T-helper 9 cell (primary cell): ENCODE measurements at places on chromosomes 13 and 19.

DNA sequence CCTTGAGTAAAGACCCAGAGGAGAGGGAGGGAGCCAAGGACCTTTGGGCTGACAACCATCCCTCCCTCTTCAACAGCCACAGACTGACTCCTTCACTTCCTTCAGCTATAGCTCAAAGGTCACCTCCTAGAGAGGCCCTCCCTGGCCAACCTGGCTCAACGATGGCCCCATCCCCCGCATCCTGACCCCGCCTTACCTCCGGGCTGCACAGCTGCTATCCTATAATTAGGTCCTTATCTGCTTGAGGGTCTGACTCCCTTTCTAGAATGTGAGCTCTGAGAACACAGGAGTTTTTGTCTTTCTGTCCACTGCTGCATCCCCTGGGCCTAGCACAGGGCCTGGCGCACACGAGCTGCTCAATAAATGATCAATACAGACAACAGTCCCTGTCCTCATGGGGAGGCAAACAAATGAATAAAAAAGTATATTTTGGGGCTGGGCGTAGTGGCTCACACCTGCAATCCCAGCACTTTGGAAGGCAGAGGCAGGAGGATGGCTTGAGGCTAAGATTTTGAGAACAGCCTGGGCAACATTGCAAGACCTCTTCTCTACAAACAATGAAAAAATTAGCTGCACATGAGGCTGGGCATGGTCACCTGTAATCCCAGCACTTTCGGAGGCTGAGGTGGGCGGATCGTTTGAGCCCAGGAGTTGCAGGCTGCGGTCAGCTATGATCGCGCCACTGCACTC lies 6.6 kb upstream of the LGALS4 start:
- DNase-seq, result no peak

DNA sequence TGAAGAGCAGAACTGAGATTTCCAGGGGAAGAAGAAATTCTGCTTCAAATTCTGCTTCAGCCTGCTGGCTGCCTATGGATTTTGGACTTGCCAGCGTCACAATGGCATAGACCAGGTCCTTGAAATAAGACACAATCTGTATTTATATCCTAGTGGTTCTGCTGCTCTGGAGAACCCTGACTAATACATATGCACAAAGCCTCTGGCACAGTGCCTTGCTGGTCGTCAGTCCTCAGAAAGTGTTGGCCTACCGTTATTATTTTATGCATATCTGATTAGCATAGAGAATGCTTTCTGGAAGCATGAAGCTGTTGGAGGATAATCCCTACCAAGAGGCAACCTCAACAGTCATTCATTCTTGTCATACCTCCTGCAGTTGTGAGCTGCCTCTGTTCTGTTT lies 213.7 kb downstream of the B3GLCT start:
- DNase-seq, result no peak

DNA sequence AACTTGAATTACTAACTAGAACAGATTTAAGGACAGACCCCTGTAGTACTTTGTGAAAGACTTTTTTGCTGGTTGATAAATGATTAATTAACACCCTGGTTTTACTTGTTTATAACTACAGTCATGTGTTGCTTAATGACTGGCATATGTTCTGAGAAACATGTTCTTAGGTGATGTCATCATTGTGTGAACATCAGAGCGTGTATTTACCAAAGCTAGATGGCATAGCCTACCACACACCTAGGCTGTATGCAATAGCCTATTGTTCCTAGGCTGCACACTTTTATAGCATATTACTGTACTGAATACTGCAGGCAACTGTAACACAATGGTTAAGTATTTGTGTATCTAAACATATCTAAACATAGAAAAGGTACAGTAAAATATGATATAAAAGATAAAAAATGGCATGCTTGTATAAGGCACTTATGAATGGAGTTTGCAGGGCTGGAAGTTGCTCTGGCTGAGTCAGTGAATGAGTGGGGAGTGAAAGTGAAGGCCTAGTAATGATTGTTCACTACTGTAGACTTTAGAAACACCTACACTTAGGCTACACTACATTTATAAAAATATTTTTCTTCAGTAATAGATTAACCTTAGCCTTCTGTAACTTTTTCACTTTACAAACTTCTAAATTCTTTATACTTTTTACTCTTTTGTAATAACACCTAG lies 260.3 kb downstream of the KCNRG start:
- DNase-seq, result no peak

- DNase-seq, result no peak
These were observed 146.3 kb downstream of the DCLK1 start for GRCh38 chr13:35984776-35985453.

- no peak for DNase-seq
These were observed at the start of gene CLIP3 for GRCh38 chr19:36032251-36033104. Gene CLIP3 (minus strand): TSS chr19:36032873. CDS start chr19:36032357, 516 bp downstream.

DNA sequence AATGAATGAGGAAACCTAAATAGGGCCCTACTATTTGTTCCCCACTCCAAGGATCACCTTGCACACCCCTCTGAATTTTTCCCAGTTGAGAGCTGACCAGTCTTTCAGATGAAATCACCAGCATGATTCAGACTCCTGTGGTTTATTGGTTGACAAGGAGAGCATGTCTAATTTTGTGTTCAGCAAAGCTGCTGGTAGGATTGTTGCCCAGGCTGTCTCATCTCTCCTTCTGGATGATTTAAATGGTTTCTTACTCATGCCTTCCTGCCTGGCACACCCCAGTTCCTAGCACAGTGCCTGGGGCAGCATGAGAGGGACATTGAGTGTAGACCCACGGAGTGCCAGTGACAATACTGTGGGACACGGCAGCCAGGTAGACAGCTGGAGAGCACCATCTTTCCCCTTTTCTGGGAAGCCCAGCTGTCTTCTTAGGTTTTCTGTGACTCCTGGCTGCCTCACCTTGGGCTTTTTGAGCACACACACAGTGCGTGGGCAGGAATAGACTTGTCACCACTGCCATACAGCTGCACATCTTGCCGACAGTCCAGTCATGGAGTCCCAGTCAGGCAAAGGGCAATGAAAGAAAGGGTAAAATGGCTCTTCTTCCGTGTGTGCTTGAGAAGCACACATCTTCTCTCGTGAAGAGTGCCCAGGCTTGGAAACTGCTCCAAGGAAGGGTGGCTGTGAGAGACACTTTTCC lies 12.3 kb downstream of the FGF9 start:
- no peak for DNase-seq

DNA sequence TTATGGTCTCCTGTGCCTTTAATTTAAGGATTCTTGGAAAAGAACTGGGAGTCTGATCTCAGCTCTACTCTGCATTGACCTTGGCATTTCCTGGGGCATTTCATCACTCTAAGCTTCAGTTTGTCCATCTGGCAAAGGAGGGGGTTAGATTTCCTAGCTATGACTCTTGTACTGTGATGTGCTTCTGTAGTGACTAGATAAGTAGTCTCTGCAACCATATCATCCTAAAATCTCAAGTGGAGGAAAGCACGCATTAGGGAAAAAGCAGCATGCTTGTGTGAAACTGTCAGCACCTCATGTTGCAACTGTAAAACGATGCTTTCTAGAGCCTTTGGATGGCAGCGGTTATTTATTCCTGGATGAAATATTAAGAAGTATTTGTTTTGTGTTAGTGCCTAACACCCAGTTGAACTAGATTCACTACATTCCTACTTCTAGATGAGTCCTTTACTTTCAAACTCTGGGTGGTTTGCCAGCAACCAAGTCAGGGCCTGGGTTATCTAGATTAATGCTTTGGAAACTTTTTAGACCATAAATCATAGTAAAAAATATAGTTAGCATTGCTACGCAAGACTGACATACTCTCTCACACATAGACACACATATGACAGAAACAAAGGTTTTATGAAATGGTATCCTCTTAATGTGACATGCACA lies 6.8 kb downstream of the WDFY2 start:
- no peak for DNase-seq

- no peak for DNase-seq
These were observed at the start of gene SPRY2 for GRCh38 chr13:80341101-80341755. Gene SPRY2 (minus strand): TSS chr13:80341126. CDS start chr13:80337705, 3,421 bp downstream.

DNA sequence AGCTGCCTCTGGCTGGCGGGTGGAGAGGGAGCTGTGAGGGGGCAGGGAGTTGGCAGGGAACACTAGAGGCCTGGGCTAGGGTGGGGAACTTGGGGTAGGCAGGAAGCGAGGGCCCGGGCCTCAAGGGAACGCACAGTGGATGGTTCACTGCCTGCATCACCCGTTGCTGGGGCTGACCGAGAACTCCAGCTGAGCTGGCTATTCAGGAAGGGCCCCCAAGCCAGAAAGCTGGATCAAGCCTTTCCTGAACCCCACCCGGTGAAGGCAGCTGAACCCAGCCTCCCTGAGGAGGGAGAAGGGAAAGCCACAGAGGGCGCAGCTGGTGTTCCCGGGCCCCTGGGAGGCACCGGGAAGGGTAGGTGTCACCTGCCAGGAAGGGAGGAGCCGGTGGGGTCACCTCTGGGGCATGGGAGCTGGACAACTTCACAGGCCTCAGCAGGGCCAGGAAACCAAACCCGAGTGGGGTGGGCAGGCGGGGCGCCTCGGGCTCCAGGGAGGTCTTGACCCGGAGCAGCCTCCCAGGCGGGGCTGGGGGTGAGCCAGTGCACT lies 13.9 kb downstream of the PALM start:
- DNase-seq, result no peak
